ENCODE measurements at places on chromosomes 6 and 20. TPM values are rescaled to one million over a fixed set of nuclear protein-coding genes. Genes with fewer than 3 reads are reported as not detected.

Gene ADGRB3
- 3.8 TPM for total RNA-seq

Gene MATN4
- 0.42 TPM for total RNA-seq

Gene FAM184A
- total RNA-seq = 4.1 TPM

Gene HNF4A
- total RNA-seq = 0.05 TPM

Data from SK-MEL-5 (cell line).